ENCODE measurements at places on chromosomes 7 and 10. TPM values are rescaled to one million over a fixed set of nuclear protein-coding genes. Genes with fewer than 3 reads are reported as not detected.

Gene CCDC136
- polyA plus RNA-seq = not detected

DNA sequence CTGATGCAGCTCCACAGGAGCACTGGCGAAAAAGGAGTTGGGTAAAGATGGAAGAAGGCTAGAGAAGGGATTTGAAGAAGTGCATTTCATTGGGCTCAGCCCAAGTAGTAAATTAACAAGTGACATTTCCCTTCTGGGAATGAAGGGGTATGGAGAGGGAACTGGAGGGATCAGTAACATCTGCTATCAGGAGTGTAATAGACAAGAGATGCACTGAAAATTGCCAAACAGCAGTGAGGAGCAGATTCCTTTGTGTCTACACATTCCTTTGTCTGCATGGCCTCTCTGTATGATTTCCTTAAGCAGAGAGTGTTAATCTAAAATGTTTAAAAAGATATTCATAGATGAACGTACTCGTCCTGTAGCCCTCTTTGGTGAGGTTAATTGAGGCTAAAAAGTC is 148.2 kb upstream of the FERD3L start:
- DNase-seq = no peak

Gene RELN
- polyA plus RNA-seq = not detected

- DNase-seq = no peak
Observed at GRCh38 chr7:1015196-1016121, 28.9 kb upstream of the GPR146 start.

DNA sequence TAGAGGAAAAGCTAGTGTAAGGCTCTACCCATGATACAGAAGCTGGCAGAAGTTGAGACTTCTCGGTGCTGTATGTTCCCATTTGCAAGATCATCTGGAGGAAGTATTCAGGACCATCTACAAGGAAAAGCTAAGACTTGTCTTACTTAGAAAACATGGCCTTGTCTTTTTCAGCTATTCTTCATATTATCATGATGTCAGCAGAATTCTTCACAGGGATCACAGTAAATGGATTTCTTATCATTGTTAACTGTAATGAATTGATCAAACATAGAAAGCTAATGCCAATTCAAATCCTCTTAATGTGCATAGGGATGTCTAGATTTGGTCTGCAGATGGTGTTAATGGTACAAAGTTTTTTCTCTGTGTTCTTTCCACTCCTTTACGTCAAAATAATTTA is 79.6 kb upstream of the SCIN start:
- DNase-seq = no peak

- DNase-seq = no peak
Observed at GRCh38 chr10:120818301-120818700, 32.9 kb upstream of the WDR11 start.

GRCh38 chr7:132677918-132678317 is 101.6 kb upstream of the PLXNA4 start:
- DNase-seq = no peak

Gene AASS
- 0.76 TPM for polyA plus RNA-seq

GRCh38 chr7:84022684-84023308 is 171.8 kb downstream of the SEMA3A start:
- DNase-seq = no peak

GRCh38 chr7:17680943-17681351 is 259.3 kb downstream of the SNX13 start:
- DNase-seq = peak; percentile 18

DNA sequence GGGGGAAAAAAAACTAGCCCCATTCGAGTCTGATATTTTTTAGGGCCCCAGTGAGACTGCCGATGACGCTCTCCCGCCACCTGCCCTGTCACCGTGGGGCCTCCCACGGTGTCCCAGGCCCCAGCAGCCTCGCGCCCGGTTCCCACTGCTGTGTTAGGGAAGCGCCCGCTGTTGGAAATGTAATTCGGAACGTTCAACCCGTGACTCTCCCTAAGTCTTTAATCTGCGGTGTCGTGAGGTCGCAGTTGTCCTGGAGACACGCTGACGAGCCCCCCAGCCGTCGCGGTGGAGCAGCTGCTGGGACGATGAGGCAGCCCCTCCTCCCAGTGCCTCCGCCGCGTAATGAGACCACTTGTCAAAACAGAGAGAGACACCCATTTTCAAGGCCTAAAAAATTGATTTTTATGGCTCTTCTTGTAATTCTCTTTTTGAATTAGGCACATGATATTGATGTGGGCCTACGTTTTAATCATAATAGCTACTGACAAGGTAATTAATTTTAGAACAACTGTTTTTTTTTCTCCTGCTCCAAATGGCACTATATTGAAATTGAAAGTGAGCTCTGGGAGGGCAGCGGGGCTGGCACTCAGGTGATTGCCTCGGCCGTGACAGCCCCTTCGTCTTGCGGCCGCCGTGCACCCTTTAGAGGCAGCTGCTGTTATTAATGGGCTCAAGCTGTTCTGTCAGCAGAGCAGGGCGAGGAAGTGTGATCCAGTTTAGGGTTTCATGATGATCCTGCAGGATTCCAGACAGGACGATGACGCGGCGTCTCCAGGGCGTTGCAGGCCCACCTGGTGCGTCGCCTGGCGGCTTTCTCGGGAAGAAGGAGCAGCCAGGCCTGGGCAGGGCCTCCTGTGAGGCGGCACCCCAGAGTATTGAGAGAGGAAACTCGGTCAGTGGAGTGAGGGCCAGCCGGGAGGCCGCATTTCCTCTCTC is 63.3 kb downstream of the NKX6-2 start:
- DNase-seq = no peak

Gene OR6V1
- polyA plus RNA-seq = not detected

GRCh38 chr7:31690935-31691334 is 3.9 kb downstream of the PPP1R17 start:
- no peak for DNase-seq

DNA sequence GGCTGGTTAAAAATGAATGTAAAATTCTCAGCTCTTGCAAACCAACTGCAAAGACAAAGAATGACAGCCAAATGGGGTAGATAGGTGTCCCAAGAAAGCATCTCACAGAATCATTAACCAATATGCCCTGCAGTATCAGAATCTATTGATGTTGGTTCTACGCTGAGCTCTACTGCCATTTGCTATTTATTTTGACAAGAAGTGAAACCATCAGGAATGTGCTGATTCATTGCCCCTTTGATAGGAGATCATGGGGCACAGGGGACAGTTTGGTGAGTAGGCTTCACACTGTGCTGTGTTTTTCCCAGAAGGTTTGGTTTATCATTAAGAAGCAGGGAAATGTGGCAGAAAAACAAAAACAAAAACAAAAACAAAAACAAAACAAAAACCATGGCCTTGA is 19.4 kb upstream of the CDC14C start:
- DNase-seq = no peak

DNA sequence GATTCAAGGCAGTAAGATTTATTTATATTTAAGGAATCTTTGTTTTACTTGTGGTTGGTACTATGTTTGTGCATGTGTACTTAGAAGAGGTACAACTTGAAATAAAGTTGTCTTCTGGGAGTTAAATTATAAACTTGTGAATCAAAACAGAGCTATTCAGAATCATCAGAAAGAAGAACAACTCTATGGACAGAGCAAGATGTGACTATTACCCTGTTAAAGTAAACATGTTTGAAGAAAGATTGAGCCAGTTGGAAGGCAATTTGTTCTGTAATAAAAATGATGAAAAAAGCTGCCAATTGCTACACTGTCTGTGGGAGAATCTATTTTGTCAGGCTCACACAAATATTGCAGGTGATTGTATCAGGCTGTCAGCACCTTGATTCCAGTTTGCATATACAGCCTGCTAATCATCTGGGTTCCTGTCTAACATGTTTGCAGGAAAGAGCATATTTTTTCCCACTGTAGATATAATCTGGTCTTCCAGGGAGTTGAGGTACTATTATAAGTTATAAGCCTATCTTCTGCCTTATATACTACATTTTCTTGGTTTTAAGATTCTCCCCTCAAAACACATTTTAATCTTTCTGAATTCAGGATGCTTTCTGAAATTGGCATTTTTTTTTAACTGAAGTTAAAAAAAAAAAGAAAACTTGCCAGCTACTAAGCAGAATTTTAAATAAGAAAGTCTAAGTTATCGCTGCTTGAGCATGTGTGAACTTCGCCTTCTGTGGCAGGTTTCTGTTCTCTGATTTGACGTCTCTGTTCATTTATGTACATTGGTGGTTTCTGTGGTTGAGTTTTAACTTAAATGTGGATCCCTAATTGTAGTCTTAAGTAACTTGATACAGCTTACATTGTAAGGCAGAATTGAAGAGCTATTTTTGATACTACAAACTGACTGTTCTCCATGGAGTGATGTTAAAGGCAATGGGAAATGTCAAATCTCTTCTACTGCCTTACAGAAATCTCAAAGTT is 46.0 kb downstream of the ZNRF2 start:
- peak; percentile 77 for DNase-seq

- peak; percentile 3 for DNase-seq
Observed at GRCh38 chr7:24419077-24419476, 135.1 kb downstream of the NPY start.

GRCh38 chr7:2978408-2978807 is 65.3 kb downstream of the CARD11 start:
- peak; percentile 75 for DNase-seq

Gene PNLIPRP3
- not detected for polyA plus RNA-seq

- no peak for DNase-seq
Observed at GRCh38 chr7:116446212-116446855, 53.2 kb upstream of the CAV2 start.

Gene MKI67
- not detected for polyA plus RNA-seq

DNA sequence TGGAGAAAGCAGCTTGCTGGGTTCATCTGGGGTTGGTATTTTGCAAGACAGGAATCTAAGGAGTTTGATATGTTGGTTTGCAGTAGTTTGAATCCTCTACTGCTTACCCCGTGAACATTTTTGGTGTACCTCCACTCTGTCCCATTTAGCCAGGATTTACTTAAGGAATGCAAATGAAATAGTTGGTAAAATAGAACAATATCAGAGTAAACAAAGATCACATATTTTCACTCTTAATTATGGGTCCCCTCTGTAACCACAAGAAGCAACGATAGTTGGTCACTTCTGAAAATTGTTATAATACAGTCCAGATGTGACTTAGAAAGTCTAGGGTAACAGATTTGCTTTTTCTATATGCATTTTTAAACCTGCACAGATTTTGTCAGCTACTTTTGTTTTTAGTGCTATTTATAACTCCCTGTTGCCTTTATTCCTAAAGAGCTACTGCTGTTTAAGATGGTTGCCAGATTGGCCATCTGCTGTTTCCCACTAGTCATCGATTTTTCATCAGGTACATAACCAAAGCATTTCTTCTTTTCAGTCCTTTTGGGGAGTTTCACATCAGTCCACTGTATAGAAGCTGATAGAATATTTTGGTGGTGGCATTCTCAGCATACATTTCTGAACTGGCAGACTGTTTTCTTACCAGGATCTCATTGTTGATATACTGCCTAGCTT is 37.6 kb downstream of the MAPK8 start:
- no peak for DNase-seq

GRCh38 chr10:93458821-93459257 is 23.3 kb downstream of the MYOF start:
- no peak for DNase-seq

- no peak for DNase-seq
Observed at GRCh38 chr7:94632338-94633013, 23.5 kb downstream of the SGCE start.

DNA sequence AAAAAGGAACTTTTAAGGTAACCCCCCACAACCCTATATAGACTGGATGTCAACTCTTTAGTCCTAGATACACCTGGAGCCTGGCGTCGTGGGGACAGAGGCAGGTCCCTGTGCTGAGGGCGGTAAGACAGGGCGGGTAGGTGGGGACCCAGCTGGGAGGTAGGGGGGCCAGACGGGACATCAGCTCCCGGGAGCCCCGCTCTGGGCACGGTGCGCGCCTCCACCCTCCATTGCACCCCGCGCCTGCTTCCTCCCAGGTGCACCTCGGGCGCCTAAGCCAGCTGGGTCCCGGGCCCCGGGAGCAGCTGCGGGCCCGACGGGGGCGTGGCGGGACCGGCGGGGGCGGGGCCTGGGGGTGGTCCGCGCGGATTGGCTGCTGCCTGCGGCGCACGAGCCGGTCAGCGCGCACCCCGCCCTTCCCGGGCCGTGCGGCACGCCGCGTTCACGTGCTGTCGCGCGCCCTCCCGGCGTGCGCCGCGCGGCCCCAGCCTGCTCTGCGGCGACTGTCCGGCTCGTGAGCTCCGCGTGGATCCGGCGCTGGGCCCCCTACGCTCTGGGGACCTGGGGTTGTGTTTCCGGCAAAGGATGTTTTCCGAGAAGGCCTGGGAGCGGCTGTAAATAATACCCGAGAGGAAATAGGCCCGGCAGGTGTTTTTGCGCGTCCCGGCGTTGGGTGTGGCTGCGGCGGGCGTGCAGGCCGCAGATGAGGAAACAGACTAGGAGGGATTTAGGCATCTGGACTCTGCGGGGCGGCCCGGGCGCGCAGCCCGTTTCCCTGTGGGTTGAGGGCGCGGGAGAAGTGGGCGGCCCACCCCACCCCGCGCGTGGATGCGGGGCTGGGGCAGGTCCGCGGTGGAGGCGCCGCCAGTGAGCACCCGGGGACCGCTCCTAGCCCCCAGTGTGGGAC is 39.1 kb upstream of the PFKFB3 start:
- peak; percentile 90 for DNase-seq

- DNase-seq = no peak
Observed at GRCh38 chr7:121272676-121273075, 56.1 kb upstream of the WNT16 start.

Gene ADAM8
- 294 TPM for polyA plus RNA-seq

Gene CTAGE6
- 0.22 TPM for polyA plus RNA-seq

- DNase-seq = no peak
Observed at GRCh38 chr7:6172910-6173295, 99.5 kb downstream of the CYTH3 start.

Gene DDX21
- polyA plus RNA-seq = 8.9 TPM

DNA sequence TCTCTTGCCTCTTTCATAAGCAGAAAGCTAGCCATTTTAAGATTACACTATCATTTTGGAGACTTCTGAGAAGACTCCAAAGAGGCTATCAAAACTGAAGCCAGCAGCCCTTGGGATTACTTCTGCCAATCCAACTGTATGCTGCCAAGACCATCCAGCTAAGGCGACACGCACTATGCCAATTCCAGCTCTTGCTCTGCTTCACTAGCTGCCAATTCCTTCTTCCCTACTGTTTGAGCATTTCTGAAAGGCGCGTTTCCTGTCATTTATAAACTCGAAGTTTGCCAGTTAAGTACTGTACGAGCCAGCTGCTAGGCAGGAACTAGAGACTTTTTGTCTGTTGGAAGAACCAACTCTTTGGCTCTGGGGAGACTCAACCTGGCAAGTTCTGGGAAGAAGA is 36.5 kb downstream of the MALSU1 start:
- DNase-seq = no peak

DNA sequence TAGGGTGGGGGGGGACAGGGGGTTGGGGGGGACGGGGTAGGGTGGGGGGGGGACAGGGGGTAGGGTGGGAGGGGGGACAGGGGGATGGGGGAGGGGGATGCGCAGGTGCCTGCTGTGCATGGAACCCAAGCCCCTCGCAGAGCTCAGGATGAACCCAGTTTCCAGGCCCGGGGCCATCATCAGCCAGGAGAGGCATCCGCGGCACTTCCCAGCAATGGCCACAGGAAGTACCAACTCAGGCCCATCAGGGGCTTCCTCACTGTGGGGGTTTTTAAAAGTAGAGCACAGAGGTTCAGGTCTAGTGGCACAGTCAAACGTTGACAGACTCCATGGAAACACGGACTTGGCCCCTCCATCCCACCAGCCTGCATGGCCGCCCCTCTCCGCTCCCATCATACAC is 172.7 kb downstream of the DIP2C start:
- no peak for DNase-seq
